ENCODE measurements at places on chromosomes 6 and 20.

- peak; percentile 39 for DNase-seq
Observed at GRCh38 chr6:129646642-129647041, 63.3 kb downstream of the ARHGAP18 start.

DNA sequence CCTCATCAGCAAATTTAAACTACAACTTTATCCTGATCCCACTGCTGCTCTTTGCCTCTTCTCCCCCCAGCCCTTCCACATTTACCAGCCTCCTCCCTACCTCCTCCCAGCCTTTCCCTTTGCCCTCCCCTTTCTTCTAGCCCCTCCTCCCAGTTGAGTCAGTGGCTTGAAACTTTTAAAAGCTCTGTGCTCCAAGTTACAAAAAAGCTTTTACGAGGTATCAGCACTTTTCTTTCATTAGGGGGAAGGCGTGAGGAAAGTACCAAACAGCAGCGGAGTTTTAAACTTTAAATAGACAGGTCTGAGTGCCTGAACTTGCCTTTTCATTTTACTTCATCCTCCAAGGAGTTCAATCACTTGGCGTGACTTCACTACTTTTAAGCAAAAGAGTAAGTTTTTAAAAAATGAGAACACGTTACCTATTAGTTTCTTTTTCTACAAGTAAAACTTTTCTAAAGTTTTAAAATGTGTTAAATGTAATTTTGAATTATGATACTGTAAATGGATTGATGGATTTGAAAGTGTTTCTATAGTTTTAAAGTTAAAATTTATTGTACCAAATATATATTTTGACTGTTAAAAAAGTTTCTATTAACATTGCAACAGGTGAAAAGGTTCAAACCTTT, at the start of gene GJA1:
Gene GJA1, plus strand, starts transcription at position 203 of the 626 bp plus-strand sequence. CDS start 11,202 bp downstream, outside the sequence.
- peak; percentile 89 for DNase-seq

DNA sequence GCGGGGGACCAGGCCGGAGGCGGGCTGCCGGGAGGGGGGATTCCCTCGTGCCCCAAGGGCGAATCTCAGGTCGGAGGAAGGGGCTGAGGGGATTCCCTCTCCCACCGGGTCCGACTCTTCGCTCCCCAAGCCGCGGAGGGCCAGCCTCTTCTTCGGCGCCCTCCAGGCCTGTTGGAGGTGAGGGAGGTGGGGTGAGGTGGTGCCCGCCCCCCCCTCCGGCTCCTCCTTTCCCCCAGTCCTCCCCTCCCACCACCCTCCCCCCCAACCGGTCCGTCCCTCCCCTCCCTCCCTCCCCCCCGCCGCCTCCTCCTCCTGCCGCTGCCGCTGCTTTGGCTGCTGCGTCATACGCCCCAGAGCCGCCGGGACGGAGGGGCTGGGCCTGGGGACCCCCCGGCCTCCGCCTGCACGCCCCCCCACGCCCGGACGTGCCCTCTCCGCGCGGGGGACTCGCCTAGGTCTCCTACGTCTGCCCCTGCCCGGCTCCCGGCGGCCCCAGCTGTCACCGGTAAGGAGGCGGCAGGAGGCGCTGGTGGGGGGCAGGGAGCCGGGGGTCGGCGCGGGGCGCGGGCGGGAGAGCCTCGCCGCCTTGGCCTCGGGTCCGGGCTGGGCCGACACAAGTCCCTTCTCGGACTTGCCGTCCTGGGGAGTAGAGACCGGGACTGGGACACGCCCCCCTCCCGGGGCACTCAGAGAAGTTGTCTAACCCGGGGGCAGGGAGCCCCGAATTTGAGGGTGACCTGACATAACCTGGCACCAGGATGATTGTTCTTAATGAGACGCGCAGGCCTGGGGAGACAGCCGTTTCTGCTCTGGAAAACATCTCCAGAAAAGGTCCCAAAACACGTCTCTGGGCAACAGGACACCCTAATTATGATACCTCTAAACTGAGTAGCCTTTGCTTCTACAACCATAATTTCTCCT, at the start of gene PHF1:
Gene PHF1, plus strand, starts transcription at position 304 of the 921 bp plus-strand sequence. CDS start 1,250 bp downstream, outside the sequence.
- peak; percentile 88 for DNase-seq

DNA sequence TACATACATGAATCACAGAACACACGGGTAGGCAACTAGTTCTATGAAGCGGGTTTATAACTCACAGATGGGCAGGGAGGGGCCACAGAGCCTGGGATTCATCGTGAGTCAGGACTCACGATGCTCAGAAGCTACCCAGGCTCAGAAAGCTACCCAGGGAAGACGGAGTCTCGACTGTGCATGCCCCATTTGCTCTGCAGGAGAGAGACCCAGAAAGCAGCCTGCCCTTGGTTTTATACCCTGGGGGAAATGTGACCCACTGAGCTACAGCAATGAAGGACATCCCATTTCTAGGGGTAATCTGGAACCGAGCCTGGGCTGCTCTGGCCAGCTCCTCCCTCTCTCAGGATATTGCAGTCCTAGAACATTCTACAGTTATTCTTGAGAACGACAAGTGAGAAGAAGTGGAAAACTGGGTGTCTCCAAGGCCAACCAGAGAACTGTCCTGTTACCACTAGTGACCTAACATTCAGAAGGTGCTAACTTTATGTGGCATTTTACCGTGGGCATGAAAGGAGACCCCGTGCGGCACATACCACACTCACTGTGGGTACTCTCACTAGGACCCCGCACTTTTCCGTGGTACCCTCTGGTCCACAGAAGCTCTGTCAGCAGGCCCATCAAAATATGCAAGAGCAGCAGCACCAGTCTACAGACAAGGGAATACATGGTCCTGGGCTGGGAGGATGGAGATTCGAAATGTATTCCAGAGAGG, 201.9 kb upstream of the PMEPA1 start:
- no peak for DNase-seq

- no peak for DNase-seq
Observed at GRCh38 chr6:98633886-98634285, 200.5 kb upstream of the POU3F2 start.

GRCh38 chr6:33313105-33313708, 671 bp downstream of the TAPBP start:
- peak; percentile 55 for DNase-seq

Data from choroid plexus epithelial cell (primary cell).